ENCODE measurements at places on chromosomes 5 and 9.

- DNase-seq: no peak
Measured at GRCh38 chr5:149615976-149616375, 34.7 kb downstream of the ARHGEF37 start.

- DNase-seq: no peak
Measured at GRCh38 chr5:79890119-79890929, 100.7 kb downstream of the MTX3 start.

DNA sequence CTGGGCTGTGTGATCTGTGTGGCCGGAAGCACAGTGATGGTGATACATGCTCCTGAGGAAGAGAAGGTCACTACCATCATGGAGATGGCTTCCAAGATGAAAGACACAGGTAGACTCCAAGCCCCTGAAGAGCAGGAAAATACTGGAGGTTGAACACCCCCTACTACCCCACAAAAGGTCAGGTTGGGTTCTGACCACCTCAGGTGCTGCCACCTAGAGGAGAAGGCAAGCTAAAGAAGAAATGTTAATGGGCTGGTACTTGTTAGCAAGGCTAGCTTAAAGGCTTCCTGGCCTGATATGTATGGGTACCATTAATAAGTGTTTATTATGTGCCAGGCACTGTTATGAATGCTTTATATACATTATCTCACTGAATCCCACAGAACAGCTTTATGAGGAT lies 11.7 kb downstream of the NIPAL4 start:
- DNase-seq: no peak

DNA sequence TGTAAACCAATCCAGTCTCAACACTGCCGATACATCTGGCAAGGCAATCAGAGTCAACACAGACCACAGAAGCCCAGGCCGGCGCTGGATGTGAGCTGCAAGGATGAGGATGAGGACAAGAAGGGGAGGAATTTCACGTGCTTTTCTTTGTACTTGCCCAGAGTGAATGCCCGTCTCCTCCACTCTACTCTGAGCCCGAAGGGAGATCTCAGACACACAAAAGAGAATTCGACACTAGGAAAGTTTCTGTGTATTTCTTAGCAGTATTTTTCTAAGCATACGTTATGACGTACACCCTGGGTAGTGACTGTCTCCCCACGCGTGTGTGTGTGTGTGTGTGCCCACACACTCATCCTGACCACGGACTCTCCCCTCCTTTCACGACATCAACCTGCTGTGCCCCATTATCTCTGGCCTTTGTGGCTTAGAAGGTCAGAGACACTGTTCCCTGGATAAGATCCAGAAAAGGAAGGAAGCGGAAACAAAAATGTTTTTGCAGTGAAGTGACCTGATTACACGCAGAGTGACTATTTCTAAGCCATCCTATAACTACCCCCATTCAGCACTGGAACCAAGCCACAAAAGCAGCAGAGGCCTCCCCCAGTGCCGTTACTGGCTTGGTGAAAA lies 227.3 kb upstream of the DAPK1 start:
- no peak for DNase-seq

- no peak for DNase-seq
Measured at GRCh38 chr9:101706997-101707396, 31.4 kb downstream of the GRIN3A start.

DNA sequence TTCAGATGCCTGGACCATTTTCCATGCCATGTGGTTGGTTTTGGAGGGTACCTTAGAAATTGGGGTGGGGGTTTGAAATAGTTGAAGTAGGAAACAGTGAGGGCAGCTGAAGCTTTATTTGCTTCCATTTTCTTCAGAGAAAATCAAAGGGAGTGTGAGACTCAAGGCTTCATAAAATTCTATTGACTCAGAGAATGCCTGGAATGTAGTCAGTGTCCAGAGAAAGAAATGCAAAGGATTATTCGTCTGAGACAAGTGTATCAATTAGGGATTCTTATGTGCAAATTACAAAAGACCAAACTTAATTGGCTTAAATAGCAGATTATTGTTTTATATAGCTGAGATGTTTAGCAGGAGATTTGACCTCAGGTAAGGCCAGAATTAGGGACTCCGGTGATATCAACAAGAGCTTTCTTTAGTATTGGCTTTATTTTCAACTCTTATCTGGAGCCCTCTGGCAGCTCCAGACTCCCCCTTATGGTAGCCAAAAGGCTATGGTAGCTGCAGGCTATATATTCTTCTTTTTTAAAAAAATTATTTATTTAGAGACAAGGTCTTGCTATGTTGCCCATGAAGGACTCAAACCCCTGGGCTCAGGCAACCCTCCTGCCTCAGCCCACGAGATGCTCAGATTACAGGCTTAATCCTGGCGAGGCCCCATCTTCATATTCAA lies 38.9 kb downstream of the PTTG1 start:
- DNase-seq: no peak

- no peak for DNase-seq
Measured at GRCh38 chr5:139768807-139769465, 26.7 kb upstream of the PSD2 start.

Measured in effector memory CD8-positive, alpha-beta T cell (primary cell).